Right lung (tissue), 10 donors: ENCODE measurements at places on chromosomes 5 and 9. TPM values are rescaled to one million over a fixed set of nuclear protein-coding genes. Genes with fewer than 3 reads are reported as not detected.

DNA sequence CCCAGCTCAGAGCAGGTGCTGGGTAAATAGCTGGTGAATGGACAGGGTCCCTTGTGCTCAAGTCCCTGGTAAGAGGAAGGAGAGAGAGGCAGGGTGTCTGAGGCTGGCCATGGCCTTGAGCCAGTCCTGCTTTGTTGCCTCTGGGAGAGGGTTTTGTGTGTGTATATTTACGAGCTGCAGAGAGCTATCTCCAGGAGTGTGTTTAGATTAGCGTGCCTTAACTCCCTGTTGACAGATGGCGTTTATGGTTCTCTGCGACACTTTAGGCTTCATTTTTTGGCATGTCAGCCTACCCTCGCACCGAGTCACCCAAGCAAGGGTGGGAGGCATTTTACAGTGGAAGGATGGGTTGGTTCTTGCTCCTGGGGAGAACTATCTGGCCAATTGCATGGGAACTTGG, 22.2 kb downstream of the HMCN2 start:
- DNase-seq, result no peak

DNA sequence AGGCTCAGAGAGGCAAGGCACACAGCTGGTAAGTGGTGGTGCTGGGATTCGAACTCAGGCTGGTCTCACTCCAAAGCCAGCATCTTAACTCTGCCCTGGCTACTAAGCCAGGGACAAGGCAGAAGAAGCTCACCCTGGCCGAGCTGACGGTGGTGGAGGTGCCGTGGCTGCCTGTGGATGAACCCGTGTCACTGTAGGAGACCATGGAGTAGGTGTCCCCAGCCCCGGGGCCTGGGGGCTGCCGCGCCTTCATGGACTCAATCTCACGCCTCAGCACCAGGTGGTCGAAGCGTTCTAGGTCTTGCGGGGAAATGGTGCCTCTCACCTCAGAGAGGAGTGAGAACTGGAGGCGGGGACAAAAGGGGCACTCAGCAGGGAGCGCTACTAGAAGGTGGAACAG, 35.4 kb upstream of the AKNA start:
- no peak for DNase-seq

DNA sequence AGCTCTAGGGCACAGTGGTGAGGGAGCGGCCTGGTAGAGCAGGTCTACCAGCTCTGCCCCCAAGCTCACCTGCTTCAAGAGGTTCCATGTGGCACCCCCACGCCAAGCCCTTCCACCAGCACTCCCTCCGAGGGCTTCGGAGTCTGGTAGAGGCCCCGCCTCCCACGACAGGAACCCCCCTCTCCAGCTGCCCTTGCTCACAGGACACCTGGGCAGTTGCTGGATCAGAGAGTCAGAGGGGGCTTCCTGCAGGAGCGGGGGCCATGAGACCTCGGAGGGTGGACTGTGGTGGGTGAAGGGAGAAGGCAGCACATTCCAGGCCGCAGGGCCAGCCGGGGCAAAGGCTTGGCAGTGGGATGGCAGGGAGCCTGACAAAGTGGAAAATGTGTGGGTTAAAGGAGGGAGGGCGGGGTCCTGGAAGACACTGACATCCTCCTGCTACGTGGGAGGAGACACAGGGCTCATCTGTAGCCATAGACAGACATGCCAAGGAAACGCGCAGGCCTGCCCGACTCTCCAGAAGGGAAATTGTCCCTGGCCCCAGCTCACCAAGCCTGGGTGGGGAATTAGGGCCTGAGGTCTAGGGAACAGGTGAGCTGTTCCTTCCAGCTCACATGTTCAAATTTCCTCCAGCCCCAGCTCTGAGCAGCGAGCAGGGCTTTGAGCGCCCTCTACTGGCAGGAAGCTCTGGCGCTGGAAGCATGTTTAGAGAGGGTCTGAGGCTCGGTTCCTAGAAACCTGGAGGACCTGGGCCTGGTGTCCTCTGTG, 74.2 kb downstream of the NTNG2 start:
- peak; percentile 54 for DNase-seq

DNA sequence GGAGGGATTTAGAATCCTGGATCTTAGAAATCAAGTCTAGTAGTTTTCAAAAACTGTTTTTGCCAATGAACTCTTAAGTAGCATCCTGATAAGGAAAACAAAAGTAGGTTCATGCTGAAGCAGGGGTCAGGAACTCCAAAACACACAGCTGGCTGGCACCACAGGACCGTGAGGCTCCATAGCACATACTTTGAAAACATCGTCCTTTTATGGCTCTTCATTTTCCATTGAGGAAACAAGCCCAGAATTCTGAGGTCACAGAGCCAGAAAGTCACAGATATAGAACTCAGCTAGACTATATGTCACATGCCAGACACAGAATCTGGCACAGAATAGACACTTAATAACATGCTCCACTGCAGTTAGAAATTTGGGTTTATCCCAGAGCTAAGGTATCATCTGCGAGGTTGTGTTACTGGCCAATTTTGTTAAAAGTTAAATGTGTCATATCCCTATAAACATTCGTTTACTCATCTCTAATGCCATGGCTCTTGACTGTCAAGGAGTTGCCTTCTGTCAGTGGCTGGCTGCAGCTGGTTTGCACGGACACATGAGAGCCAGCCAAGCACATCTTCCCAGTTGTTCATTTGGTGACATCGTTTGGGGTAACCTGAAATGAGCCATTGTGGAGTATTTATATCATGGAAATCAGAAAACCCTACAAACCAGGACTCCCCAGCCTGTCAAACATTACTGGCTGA, 58.8 kb downstream of the FAM78A start:
- DNase-seq, result no peak

DNA sequence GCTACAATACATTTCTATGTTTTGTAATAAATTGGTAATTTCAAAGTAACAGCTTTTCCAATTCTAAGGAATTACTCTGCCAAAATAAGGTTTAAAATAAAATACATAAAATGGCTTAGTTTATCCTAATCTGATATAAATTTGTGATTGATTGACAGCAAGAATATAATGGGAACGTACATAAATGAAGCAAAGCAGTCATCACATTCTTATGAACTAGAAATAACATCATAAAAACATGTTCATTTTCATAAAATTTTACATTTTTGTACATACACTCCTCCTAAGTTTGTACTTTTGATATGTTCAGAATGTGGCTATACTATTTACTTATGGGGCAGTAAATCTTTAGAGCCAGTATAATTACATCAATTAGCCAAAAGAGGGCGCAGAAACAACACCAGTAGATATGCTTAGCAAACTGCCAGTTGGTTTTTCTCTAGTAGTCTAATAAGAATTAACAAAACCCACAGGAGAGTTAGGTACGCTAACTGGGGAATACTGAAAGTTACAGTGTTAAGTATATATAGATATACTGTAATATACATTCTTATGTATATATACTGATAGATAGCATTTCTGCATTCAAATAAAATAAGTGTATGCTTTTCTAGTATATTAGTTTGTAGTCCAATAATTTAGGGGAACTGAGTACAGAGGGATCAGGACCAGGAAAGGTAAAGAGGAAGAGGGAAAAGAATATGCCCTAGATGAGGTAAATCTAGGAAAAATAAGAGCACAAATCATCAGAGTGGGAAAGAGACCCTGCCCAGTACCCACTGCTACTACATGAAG, 76.8 kb downstream of the ZDHHC21 start:
- peak; percentile 36 for DNase-seq

GRCh38 chr9:24844217-24844616, 298.5 kb upstream of the IZUMO3 start:
- no peak for DNase-seq

Gene FAT2
- polyA plus RNA-seq, result 0.10 TPM

- no peak for DNase-seq
Observed at GRCh38 chr5:146653560-146653959, 137.6 kb upstream of the GPR151 start.

GRCh38 chr5:149285153-149285552, 13.5 kb downstream of the AFAP1L1 start:
- DNase-seq, result no peak

Gene PRUNE2
- 3.3 TPM for polyA plus RNA-seq

DNA sequence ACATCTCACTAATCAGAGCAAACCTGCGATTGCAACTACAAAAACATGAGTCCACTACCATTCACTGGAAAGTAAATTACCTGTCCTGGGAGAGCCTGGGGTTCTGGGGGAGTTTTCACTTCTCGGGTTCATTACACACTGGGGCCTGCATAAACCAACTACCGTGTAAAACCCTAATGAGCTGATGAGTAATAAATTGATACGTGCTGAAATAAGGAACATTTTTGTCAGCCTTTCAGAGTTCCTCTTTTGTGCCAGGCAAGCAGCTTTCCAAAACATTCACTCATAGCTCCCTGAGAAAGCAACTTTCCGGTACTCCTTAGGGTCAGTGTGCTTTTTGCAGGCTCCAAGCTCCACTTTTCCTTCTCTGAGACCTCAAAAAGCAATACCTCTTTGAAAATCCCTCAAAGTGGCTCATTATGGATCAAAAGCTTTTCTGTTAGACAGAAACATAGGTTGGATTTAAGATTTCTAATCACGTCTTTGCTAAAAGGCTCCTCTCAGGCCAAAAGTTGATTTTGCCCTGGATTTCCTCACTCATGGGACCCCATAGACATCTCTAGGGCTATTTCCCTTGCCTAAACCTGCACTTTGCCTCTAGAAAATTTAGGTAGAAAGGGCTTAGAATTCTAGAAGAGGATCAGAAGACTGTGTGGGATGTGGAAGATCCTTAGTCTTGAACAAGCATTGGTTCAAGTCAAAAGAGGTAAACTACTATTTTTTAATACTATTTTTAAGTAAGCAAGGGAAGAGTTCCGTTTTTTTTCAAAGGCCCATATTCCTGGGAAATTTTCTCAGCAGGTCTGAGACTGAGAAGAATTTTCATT, 74.8 kb downstream of the ST8SIA4 start:
- no peak for DNase-seq

Gene FRRS1L
- 3.4 TPM for polyA plus RNA-seq

DNA sequence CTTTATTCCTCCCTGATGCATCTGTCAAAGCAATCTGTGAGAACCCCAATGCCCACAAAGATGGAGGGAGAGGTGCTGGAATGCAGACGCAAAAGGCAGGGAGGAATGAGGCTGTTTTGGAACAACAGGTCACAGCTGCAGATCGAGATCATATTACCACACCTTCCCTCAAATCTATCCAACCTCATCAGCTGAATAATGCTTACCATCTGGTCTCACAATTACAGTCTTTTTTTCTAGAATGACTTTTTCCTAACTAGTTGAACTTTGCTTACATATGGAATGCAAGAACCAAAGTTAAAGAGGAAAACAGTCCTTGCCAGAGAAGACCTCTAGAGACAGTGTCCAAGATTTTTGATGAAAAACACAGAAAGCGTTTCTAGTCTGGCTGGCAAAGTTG, 158.1 kb downstream of the LPAR1 start:
- no peak for DNase-seq

Gene PURA
- 8.6 TPM for polyA plus RNA-seq

GRCh38 chr9:136857581-136858412, 5.7 kb downstream of the MAMDC4 start:
- no peak for DNase-seq

- no peak for DNase-seq
Observed at GRCh38 chr5:16245956-16246355, 66.4 kb upstream of the MARCHF11 start.

GRCh38 chr5:10913841-10914240, 152.8 kb upstream of the DAP start:
- no peak for DNase-seq

DNA sequence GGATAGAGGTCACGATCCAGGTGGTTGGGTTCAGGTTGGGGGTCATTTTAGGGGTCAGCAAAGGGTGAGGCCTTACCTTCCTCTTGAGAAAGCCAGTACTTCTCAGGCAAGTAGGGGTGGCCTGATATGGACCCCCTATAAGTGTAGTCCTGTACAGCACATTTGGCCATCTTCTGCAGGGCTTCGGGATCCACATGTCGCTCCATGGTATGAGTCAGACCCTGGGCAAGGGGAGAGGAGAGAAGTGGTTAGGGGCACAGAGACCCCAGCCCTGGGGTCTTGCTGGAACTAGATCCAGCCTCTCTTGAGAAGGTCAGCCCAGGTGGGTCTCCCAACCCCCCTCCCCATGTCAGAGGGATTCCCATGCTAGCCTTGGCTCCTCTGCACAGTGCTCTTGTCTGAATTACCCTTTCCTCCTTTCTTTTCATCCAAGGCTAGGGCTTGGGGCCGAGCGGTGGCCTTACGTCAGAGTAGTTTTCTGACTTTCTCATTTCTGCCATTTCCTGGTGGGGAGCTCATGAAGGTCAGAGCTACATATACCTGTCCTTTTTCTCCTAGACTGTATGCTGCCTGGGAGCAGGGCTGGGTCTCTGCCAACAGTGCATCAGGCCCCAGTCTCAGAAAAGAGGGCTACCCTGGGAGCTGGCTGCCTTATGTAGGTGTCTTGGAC, 9.0 kb upstream of the MYORG start:
- DNase-seq, result no peak

Gene OCLN
- 44.8 TPM for polyA plus RNA-seq

DNA sequence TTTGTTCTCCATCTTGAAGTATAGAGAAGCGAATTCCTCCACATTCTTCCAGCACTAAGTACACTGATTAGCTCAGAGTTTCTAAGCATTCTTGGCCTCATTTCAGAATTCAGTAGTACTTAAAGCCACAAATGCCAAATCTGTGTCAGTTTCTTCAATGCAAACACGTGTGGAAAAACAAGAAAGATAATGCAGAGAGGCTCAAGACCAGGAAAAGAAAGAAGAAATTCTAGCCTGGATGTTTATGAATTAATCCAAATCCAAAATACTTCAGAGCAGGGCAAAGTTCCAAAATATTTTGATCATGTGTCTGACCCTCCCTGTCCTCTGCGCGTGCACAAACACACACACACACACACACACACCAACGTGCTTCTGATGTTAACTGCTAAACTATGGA, 457.6 kb downstream of the SLCO4C1 start:
- peak; percentile 57 for DNase-seq

- no peak for DNase-seq
Observed at GRCh38 chr5:38258319-38259061, at the start of gene EGFLAM. TSS of gene EGFLAM (plus strand) at chr5:38258559. CDS start at chr5:38258755, 196 bp downstream.

Gene FAXDC2
- polyA plus RNA-seq, result 35.5 TPM

DNA sequence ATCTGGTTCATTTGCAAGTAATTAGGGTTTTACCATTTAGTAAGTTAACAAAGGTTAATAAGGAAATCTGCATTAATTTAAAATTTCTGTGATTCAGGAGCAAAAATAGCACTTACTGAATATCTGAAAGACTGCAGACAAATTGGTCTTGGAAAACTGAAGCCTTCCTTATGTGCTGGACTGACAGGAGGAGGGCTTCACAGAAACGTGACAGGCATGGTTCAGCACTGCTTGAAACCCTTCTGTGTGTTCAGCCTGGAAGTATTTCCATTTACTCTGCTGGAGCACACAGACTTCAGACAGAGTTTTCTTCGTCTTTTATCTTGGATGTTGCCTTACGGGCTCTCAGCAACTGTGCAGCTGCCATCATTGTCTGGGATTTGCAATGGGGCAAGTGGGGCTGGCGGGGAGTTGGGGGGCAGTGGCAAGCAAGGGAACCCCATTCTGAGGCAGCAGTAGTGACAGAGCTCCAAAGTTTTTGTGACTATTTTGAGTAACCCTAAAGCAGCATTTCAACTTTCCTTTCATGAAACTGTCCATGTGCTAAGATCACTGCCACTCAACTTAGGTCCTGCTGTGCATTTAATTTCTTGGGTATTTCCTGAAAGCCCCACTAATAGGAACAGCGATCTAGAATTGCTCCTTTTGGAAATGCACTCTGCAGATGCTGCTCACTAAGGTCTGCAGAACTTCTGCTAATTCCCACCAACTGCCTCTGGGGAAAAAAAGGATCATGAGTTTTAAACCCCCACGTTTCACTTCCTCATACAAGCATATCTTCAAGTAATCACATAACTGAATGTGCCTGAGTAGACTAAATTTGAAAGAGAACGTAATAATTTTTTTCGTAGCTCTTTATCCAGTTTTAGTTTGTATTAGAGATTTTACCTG, 56.6 kb downstream of the KCNN2 start:
- no peak for DNase-seq

Gene BARX1
- polyA plus RNA-seq, result not detected
